ENCODE measurements at places on chromosomes 16 and 17.
A peak's percentile ranks its signal among the peaks of the same experiment; 100 is the strongest.

DNA sequence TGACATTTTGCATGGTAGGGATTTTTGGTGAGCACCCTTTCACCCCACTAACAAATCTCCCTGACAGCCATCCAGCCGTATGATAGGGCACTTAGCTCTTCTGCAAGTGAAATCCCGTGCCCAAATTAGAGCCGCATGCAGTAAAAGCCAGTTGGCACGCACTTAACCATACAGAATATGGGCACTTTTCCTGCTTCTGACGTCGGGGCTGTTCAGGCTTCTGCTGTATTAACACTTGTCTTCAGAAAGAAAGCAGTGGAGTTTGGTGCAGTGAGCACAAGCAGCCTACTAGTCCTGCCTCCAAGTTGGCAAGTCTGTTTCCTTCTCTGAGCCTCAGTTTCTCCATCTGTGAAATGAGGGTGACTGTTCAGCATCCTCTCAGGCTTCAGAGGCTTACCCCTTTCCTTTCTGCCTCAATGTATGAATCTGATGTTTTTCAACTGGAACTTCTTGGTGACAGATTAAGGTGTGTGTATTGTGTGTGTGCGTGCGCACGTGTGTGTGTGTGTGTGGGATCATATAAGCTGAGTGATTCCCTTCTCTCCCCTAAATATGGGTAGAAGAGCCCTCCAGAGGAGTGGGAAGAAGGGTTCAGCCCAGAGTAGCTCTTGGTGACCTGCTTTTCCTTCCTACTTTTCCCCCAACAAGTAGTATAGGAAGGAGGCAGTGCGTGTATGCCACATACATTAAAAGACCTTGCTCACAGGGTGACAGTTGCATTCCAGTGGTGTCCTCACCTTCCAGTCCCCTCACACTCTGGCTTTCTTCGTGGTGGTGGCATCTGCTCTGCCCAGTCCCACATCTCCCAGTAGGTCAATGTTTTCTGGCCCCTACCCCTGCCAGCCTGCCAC is 19.0 kb downstream of the IGF2BP1 start:
- no peak for DNase-seq

- no peak for DNase-seq
These were observed 991 bp upstream of the MYH10 start for GRCh38 chr17:8631554-8631877.

DNA sequence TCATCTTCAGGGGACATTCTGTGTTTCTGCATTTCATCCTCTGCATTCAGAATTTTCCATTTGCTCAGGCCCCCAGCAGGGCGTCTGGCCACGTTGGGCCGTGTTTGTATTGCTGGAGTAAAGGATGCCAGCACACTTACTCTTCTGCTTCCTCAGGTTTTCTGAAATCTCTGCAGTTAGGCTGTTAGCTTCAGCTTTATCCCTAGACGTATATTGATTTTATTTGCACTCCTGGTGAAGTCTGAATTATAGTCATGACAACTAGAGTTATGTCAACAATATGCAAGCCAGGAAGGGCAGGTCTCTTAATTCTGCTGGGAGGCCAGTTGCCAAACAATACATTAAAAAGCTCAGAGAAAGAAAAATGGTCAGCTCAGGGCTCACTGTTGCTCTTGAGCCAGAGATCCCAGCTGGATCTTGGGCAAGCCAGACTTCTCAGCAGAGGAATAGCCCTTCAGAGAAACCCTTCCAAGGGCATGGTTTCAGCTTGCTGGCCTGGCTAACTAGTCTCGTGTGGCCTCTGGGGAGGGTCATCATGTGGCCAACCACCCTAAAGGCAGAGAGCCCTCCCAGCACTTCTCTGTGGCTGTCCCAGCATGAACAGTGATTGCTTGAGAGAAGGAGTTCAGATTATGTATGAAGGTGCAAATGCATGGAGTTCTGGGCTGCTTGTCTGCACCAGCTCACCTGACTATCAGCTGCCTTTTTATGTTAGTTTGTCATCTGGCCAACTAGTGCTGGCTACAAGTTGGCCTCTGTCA is 110.2 kb upstream of the CACNG5 start:
- DNase-seq, result peak; percentile 48

DNA sequence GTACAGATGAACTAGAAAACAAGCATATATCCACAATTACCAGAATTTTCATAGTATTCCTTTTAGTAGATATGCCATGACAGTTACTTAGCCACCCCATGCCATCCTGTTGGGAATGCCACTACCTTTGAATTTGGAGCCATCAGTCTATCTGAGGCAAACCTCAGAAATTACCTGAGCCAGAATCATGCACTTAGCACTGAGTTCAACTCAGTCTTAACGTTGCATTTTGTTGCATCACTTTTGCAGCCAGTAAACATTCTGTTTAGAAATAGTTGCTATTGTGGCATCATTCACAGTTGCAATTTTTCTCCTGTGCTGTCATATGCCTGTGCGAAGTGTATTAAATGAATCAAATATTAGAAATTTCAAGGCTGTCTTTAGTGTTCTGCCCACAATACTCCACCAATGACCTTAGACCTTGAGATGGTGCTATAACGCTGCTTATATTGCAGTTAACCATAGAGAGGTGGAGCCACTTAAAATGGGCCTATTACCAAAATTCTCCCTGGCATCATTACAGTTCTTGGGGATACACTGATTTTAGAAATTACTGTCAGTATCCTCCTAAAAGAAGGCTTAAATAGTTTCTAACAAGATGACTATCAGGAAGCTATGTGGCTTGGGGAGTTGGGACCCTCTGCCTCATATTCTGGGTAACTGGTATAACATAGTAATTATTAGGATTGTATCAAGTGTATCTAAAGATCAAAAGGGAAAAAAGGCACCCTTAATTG is 11.1 kb downstream of the PTRH2 start:
- no peak for DNase-seq

DNA sequence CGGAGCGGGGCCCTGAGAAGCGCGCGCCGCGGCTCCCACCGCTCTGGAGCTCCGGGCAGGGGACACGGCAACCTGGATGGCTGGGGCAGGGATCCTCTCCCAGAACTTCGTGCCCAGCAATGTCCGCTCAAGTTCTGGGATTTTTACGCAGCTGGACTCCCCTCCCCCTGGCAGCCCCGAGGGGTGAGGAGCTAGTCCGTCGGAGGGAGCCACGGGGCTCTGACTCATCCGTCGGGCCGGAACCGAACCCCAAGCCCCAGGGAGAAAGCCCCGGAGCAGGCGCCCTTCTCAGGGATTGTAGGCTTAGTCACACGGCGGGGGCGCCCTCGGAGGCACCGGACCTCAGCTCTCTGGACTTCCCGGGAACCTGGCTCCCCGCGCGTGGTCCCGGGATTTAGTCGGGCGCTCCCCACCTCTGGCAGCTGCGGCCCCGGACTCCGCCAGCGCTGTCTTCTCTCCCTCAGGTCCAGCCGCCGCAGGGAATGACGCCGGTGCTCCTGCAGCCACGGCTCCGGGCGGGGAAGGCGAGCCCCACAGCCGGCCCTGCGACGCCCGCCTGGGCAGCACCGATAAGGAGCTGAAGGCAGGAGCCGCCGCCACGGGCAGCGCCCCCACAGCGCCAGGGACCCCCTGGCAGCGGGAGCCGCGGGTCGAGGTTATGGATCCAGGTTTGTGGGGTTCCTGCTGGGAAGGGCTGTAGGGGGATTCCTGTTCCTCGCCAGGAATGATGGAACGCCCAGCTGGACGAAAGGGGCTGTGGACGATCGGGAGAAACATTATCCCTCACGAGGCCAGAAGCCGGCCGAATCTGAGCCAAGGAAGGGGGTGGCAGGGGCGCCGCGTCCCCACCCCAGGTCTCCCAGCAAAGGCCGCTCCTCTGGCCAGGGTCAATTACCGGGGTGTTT is 830 bp downstream of the SPHK1 start:
- peak; percentile 81 for DNase-seq

DNA sequence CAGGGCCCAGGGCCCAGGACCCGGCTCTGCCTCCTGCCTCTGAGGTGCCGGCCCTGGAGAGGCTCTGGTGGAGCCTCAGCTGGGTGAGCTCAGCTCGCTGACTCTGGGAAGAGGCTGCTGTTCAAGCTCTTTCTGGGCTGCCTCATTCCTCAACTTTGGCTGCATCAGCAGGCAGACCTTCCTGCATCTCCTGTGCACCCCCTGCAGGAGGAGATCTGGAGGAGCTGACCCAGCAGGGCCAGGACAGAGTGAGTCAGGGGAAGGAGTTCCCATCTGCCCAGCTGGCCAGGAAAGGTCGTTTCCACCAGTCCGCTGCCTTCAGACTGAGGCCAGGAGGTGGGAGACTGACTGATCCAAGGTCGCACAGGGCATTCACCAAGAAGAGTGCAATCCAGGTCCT is 10.7 kb downstream of the CRHR1 start:
- DNase-seq, result peak; percentile 91

DNA sequence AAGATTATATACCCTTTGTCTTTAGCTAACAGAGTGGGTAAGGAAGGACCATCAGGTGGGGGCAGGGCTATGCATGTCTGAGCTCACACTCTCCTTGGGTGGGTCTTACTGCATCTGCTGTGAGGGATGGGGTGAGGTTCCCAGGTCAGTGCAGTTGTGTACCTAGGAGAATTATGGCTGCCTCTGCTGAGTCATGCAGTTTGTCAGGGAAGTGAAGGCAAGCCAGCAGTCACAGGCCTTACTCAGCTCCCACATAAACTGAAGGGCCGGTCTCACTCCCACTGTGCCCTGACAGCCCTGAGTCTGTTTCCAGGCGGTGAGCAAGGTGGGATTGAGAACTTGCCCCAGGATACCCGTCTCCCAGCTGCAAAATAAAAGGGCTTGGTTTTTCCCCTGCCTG is 328.6 kb downstream of the MAP2K6 start:
- DNase-seq, result no peak

GRCh38 chr17:79476074-79476652 is 134.7 kb downstream of the RBFOX3 start:
- no peak for DNase-seq
